ENCODE measurements at places on chromosomes 3 and 15. TPM values are rescaled to one million over a fixed set of nuclear protein-coding genes. Genes with fewer than 3 reads are reported as not detected.

- no peak for DNase-seq
These were observed 453.9 kb downstream of the SQOR start for GRCh38 chr15:46088486-46089445.

DNA sequence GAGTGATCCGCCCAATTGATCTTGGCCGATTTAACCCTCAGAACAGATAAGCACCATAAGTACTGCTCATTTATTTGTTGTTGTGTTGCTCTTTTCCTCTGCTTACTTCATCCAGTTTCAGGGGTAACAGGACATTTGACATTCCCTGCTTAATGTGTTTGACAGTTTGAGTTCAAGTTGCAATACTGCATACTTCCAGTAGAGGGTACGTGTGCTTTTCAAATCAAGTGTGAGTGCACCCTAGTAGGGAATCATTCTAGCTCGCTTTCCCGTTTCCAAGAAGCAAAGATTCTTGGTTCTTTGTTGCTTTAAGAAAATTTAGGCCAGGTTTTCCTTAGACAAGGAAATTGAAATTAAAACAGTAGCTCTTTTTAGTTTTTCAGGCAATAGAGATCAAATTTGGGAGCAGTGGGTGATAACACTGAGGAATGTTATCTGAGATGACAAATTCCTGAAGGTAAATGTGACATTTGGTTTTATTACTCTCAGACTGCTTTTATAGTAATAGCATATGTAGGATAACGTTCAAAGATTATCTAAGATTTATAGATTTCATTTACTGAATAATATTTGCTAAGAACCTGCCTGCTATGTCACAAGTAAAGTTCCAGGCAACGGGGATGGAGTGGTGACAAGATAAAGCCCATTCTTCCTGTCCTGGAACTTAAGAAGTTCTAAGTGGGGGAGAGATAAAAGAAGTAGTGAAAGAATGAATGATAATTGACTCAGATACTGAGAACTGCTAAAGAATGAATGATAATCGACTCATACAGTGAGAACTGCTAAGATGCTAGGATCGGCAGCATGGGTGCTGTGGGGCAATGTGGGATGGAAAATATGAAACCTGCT lies 73.3 kb downstream of the SYNPR start:
- no peak for DNase-seq

Gene GOLGA8T
- total RNA-seq: 0.16 TPM

Gene STAC
- 12.8 TPM for total RNA-seq

Gene SERPINI2
- total RNA-seq: 2.0 TPM
